NCI-H2081 treated with DMSO at 0.1 percent for 48 hours (cell line): ENCODE measurements at places on chromosomes 16 and 17.

GRCh38 chr16:67150833-67151396 is at the start of gene B3GNT9:
Gene B3GNT9 (minus strand): TSS chr16:67150998. CDS start chr16:67150485, 513 bp downstream.
- DNase-seq: no peak

DNA sequence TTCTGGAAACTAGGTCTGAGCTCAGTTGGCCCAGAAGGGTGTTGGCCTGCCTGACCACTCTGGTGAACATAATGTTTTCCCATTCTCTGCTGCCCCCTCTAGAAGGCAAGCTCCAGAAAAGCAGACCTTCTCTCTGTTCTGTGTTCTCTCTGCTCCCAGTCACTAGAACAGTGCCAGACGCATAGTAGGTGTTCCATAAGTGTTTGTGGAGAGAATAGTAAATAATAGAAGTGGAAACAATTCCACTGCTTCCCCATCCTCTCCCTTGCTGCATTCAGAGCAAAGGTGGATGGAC is 32.2 kb upstream of the ETV4 start:
- no peak for DNase-seq

- no peak for DNase-seq
Measured at GRCh38 chr17:21377705-21378396, 1.7 kb downstream of the KCNJ12 start.

GRCh38 chr16:17412221-17412620 is 58.5 kb downstream of the XYLT1 start:
- no peak for DNase-seq

DNA sequence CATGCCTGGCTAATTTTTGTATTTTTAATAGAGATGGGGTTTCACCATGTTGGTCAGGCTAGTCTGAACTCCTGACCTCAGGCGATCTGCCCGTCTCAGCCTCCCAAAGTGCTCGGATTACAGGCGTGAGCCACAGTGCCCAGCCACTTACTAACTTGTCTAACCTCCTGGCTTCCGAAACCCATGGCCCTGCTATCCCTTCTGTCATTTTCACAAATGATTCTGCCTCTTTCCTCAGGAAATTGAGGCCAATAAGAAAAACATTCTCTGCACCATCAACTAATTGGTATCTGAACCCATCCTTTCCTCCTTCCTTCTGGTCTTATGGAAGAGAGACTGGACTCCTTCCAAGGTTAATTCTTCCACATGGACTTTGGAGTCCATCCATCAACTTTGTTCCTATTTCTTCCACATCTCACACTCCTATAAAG is 27.9 kb upstream of the TNRC6A start:
- no peak for DNase-seq

- DNase-seq: no peak
Measured at GRCh38 chr16:20347666-20348364, 4.7 kb downstream of the UMOD start.

GRCh38 chr16:70689035-70689969 is 3.4 kb upstream of the MTSS2 start:
- DNase-seq: no peak

GRCh38 chr16:88424587-88425235 is 28.4 kb upstream of the ZFPM1 start:
- DNase-seq: no peak

- DNase-seq: no peak
Measured at GRCh38 chr17:74852237-74853047, 7.2 kb downstream of the GRIN2C start.

DNA sequence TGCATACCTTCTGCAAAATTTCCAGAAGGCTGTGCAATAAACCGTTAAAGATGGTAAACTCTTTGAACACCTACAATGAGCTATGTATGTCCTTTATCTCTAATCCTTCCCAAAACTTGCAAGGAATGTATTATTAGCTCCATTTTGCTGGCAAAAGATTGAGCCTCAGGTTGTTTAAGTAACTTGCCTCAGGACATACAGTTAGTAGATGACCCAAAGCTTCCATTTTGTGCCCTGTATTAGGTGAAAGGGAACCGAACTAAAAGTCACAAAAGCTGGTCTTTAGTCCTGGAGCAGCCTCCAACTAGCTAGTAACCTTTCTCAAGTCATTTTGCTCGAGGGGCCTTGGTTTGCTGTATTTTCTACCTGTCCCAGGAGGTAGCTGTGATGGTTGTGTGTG is 4.3 kb downstream of the ADGRG3 start:
- DNase-seq: no peak

GRCh38 chr16:66891797-66892196 is 11.5 kb downstream of the PDP2 start:
- DNase-seq: no peak

DNA sequence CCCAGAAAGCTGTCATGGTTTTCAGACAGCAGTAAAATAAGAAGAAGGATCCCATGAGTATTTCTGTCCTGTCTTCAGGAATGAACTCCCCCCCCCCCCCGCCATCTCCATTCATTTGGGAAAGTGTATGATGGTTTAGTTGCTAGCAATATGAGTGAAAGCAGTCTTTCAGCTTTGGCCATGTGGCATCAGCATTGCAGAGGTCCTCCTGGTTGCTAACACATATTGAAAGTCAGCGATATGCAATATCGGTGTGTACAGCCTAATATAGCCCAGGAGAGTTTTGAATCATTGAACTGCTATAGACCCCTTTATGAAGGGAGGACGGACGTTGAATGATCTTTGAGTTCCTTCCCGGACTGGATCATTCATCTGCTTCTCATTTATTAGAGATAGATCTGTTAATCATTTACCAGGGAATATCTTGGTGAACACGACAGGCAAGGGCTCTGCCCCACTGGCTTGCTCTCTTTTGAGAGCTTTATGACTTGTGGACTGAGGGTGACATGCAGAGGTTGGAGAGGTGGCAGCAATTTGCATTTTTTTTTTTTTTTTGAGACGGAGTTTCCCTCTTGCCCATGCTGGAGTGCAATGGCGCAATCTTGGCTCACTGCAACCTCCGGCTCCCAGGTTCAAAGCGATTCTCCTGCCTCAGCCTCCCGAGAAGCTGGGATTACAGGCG is 25.2 kb downstream of the DEF8 start:
- DNase-seq: no peak

DNA sequence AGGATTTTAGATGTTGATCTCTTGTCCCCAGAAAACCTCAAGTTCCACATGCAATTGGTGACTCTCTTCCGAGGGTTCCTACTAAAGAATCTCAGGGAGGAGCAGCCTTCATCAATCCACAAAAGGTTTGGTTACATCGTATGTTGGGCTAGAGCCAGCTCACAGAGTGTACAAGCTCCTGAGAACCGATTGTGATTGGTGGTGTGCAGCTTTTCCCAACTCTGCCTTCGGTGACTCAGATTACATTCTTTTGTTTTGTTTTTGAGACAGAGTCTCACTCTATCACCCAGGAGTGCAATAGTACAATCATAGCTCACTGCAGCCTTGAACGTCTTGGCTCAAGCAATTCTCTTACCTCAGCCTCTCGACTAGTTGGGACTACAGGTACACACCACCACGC is 172.4 kb downstream of the PMP22 start:
- DNase-seq: no peak

DNA sequence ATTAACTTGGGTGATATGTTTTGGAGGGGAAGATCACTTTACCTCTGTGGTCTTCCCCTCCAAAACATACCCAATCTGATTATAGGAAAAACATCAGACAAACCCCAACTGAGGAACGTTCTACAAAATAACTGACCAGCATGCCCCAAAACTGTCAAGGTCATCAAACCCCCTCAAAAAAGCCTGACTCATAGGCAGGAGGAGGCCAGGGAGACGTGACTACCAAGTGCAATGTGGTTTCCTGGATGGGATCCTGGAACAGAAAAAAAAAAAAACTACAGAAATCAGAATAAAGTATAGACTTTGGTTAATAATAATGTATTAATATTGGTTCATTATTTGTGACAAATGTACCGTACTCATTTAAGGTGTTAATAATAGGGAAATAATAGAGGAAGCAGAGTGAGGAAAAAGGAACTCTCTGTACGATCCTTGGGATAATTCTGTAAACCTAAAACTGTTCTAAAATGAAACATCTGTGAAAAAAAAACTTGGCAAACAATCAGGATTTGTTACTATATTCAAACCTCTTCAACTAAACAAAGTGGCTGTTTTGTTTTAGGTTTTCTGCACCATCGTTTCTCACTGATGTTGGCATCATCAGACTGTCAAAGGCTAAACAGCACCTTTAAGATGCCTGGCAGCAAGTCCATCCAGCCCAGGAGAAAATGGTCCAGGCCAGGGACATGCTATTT is 266.7 kb upstream of the SDK2 start:
- DNase-seq: no peak

- no peak for DNase-seq
Measured at GRCh38 chr16:3131755-3132377, 3.0 kb upstream of the ZNF213 start.

- no peak for DNase-seq
Measured at GRCh38 chr17:149231-149630, 11.9 kb downstream of the SCGB1C2 start.

DNA sequence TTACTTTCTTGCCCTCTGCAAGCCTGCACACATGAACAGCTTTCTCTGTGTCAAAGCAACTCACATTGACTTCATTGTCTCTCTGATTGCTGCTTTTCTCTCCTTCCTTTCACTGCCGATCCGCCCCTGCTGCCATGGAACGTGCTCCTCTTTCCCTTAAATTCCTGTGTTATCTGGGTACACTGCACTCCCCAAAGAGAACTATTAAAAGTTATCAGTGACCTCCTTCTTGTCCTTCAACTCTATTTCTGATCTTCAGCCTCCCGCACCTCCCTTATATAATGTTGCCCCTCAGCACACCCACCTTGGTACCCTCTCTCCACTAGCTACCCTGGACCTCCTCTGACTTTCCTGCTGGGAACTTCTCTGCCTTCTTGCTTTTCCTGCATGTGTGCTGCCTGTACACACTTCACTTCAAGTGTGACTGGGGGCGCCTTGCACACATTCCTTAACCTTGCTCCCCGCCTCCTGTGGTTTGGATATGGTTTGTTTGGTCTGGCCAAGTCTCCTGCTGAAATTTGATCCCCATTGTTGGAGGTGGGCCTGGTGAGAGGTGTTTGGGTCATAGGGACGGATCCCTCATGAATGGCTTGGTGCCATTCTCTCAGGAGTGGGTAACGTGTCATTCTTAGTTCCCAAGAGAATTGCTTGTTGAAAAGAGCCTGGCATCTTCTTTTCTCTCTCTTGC is 26.7 kb upstream of the PMP22 start:
- no peak for DNase-seq

DNA sequence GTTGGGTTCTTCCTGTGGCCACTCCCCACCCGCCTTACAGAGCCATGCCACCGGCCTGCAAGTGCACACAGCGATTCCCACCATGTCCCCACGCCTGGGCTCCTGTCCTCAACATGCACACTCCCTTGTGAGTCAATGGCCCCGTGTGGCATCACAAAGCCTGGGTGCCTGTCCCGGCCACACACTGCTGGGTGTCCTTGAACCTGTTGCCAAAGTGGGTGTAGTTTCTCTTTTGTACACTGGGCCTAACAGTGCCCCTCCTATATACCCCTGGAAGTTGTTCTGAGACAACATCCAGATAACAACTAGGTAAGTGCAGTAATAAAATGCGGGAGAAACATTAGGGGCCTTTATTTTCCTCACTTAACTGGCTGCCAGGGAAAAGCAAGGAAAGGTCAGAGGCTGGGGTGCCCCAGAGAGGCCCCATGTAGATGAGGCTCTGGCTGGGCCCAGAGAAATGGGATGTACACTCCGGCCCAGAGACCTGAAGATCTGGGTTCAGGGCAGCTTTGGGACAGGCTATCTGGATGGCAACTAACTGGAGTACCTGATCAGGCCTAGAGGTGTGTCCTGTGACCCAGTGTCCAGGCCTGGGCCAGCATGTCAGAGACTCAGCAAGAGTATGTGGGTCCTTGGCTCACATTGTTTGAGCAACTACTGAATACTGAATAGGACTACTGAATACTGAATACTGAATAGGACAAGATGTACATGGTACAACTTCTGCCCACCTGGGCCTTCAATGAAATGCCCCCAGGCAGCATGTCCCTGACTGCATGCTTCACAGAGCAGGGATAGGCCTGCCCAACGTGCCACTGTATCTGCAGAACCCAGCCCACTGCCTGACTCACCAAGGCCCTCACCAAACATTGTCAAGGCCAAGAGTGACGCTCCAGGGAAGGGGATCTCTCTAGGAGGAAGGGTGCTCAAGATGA is 8.3 kb downstream of the ABCC3 start:
- DNase-seq: no peak

GRCh38 chr17:14918540-14918939 is 346.6 kb downstream of the PMP22 start:
- no peak for DNase-seq

- DNase-seq: no peak
Measured at GRCh38 chr16:65989861-65990604, 376.5 kb upstream of the CDH5 start.

GRCh38 chr16:85607321-85607765 is 5.8 kb upstream of the GSE1 start:
- DNase-seq: no peak

- DNase-seq: no peak
Measured at GRCh38 chr16:71358464-71358998, at the start of gene CALB2. Gene CALB2 (plus strand): TSS chr16:71358723. CDS start chr16:71358793, 70 bp downstream.

- DNase-seq: no peak
Measured at GRCh38 chr17:43373356-43373755, 25.4 kb upstream of the ARL4D start.

GRCh38 chr17:70523426-70523825 is 354.1 kb downstream of the KCNJ2 start:
- no peak for DNase-seq

GRCh38 chr17:7347630-7348477 is 4.1 kb upstream of the KCTD11 start:
- no peak for DNase-seq

DNA sequence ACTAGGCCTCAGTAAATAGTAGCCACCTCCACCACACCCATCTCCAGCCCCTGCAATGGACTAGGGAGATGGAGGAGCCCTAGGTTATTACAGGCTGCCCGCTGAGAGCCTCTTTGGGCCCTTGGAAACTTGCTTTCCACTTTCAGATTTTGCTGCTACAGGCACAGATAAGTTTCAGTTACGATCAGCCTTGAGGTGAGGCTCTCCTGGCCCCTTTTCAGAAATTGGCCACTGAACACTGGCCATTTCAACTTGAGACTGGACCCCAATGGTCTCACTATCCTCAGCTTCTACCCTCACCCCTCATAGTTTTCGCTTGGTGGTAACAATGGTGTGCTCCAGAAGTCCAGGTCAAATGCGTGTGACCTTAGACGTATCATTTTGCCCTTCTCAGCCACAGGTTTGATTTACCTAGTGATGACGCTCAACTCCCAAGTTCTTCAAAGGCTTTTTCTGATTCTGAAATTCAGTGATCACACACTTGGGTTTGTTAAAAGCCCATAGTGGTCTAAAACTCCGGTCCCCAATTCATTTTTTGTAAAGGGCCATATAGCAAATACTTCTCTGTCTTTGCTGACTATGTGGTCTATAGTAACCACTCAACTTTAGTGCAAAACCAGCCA is 1.0 kb downstream of the PMM2 start:
- no peak for DNase-seq

- no peak for DNase-seq
Measured at GRCh38 chr17:13337864-13338371, 263.8 kb downstream of the HS3ST3A1 start.

DNA sequence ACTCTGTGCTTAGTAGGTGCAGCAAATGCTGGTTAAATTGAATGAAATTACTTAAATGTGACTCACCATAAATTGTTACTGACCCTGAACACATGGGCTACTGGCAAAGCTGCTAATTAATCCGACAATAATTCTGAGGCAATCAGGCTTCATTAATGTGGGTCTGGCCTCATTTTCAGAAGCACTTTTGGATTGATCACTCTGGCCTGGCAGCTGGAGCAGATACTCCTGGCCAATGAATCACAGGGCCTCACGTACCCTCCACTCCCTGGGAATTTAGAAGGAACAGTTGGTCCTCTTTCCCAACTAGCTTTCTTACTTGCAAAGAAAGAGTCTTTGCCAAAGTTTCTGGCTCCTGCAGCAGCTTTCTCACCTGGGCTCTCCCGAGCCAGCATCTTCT is 162.0 kb upstream of the ZKSCAN2 start:
- no peak for DNase-seq
